Omental fat pad (tissue), 4 donors: ENCODE measurements at places on chromosomes 1 and 21. TPM values are rescaled to one million over a fixed set of nuclear protein-coding genes. Genes with fewer than 3 reads are reported as not detected.

- no peak for DNase-seq
These were observed 13.3 kb downstream of the GPR157 start for GRCh38 chr1:9115351-9116205.

DNA sequence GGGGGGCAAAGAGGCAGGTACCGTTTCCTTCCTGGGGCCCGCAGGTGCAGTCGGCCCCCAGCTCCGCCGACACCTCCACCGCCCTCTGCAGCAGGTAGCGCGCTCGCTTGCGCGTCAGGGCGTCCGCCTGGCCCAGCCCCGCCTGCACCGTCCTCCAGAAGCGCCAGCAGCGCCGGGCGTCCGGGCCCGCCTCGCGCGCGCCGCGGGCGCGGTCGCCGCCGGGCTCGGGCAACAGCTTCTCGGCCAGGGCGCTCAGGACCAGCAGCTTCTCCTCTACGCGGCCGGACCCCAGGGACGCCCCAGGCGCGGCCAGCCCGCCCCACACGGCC, 863 bp downstream of the TARBP1 start:
- no peak for DNase-seq

The CYP4Z1 gene
- total RNA-seq: 5.2 TPM

The TMEM51 gene
- 8.6 TPM for total RNA-seq

DNA sequence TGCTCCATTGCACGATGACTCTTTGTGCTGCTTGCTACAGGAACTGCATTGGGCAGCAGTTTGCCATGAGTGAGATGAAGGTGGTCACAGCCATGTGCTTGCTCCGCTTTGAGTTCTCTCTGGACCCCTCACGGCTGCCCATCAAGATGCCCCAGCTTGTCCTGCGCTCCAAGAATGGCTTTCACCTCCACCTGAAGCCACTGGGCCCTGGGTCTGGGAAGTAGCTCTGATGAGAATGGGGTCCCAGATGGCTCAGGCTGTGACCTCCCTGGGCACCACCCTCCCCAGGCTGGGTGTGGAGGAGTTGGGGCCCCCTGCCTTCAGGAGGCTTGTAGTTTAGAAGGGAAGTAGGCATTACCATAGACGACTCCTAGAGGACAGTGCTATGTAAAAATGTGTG, 19.7 kb downstream of the CYP4B1 start:
- no peak for DNase-seq

- DNase-seq: no peak
These were observed 171.6 kb upstream of the ARHGEF16 start for GRCh38 chr1:3282656-3283430.

GRCh38 chr1:231099311-231099710, 59.3 kb upstream of the FAM89A start:
- no peak for DNase-seq

DNA sequence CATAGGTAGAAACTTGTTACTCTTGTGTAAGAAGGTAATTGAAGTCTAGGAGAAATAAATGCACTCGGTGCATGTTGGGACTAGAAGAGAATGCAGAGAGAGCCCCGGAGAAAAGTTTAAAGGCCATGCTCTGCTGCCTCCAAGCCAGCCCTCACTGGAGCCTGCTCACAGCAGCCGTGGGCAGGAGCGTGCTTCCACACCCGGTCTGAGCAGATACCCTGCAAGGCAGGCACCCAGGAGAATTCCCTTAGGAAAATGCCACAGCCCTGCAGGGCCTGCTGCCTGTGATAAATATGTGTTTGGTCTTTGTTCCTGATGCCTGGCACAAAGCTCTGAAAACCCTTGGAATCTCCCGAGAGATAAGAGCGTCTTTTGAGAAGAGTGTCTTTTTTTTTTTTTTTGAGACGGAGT, 22.8 kb downstream of the C2CD2 start:
- DNase-seq: no peak

DNA sequence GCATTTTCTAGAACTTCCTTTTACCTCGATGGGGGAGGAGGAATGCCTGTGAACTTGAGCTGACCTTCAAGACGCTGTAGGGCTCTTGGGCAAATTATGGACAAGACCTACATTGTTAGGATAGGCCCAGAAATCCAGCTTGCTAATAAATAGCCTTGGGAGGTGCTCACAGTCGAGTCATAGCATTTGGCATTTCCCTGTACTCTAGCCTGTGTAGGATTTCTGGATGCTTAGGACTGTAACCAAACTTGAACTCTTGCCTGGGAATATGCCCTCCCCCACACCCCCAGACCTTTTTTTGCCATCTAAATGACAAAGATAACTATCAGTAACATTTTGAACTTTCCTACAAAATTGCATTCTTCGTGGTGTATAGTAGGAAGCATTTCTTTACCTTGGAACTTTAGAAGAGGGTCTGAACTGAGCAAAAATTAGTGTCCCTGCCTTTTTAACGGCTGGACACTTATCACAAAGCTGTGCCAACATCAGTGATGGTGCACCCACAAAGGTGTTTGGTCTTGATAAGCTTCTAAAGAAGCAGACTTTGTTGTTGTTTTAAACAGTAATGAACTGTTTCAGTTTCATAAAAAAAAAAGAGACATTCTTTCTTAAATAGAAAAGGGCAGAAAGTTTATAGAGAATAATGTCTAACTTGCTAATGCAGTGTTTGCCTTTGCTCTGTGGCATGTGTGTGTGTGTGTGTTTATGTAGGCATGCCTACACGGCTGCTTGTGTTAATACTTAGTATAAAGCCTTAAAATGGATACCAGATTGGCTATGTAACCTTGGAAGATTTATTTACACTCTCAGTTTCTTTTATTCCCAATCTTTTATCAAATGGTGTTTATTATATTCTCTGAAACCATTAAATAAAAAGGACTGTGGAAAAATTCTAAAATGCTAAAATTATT, 88.2 kb downstream of the NFIA start:
- no peak for DNase-seq

DNA sequence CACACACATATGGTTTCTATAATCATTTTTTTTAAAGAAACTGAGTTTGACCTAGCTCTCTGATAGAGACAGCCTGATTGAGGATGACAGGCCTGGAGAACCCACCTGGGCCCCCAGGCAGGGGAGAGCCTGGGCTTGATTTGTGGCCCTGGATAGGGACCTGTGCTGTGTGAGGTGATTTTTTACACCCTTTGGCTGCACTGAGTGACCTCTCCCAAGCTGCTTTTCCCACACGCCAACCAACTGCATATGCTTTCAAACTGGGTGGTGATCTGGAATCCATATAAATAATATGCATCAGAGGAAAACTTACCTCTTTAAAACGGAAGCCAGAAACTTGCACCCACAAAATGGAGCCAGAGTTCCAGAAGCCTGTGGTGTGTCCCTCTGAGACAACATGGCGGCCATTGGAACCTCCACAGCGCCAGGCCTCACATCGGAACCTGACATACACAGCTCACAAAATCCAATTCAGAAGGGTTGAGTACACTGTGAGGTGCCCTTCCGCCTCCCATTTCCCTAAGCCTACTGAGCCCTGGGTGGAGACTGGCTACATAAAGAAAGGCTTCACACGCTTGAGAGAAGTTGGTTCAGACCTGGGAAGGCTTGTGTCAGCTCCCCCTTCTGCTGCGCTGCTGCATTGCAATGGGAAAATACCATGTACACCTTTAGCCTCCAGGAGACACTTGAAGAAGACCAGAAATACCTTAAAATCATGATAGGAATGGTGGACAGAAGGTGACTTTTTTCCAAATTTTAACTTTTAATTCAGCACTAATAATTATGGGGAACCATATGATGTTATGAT, 160.7 kb downstream of the HHIPL2 start:
- no peak for DNase-seq

GRCh38 chr1:183512450-183512849, 40.2 kb downstream of the SMG7 start:
- DNase-seq: no peak

The FAAH gene
- total RNA-seq: 11.6 TPM

The TCP10L gene
- total RNA-seq: 0.37 TPM

The C4BPA gene
- total RNA-seq: not detected

The MCOLN3 gene
- total RNA-seq: 5.3 TPM

GRCh38 chr1:110785612-110786011, 87.3 kb upstream of the CD53 start:
- DNase-seq: no peak

- no peak for DNase-seq
These were observed 58.1 kb downstream of the PRKACB start for GRCh38 chr1:84202126-84202525.

The NBPF8 gene
- 16.6 TPM for total RNA-seq

The FCRL2 gene
- total RNA-seq: 0.56 TPM

The PTGER3 gene
- total RNA-seq: 27.0 TPM
